ENCODE measurements at places on chromosomes 2 and 18. TPM values are rescaled to one million over a fixed set of nuclear protein-coding genes. Genes with fewer than 3 reads are reported as not detected.

Gene CLEC4F
- not detected for total RNA-seq

DNA sequence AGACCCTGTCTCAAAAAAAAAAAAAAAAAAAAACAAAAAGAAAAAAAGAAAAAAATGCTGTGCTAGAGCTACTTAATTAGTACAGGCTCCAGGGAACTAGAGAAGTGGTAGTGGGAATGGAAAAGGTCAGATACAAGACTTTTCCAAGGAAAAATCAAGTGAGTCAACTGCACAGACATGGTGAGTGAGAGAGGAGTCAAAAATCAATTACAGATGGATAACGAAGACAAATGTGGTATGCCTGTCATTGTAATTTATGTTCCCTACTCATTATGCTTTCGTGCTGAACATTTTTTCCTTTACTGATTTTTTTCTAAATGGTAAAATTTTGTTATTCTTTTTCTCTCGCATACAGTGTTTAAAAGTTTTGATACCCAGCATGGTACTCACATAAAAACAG is 111.5 kb downstream of the MDH1 start:
- DNase-seq: no peak

GRCh38 chr2:100749771-100750542 is 70.0 kb upstream of the NPAS2 start:
- no peak for DNase-seq

- DNase-seq: no peak
These were observed 84.5 kb upstream of the RBBP8 start for GRCh38 chr18:22848615-22849014.

DNA sequence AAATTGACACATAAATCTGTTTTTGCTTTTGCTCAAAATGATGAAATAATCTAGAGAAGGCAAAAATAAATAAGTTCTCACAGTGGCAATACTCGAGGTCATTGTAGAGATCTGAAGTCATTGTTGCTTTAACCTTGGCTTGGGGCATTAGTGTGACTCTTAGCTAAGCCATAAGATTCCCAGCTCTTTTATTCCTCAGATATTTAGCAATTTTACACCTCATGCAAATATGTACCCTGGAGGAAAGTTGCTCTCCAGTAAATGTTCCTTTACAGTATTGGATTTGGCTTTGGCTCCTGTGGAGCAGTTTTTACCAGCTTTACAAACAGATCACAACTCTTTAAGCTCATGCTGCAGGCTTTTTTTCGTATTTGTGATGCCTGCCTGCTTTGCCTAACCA is 134.2 kb upstream of the NABP1 start:
- no peak for DNase-seq

Measured in left lobe of liver (tissue), 2 donors.